ENCODE measurements at places on chromosomes 3 and 15. TPM values are rescaled to one million over a fixed set of nuclear protein-coding genes. Genes with fewer than 3 reads are reported as not detected.

Gene ZDHHC19
- total RNA-seq = not detected

Gene PP2D1
- not detected for total RNA-seq

Gene NCEH1
- 5.7 TPM for total RNA-seq

- no peak for DNase-seq
Measured at GRCh38 chr15:77671362-77672056, 38.8 kb upstream of the LINGO1 start.

GRCh38 chr3:121958801-121959200, 63.2 kb downstream of the ILDR1 start:
- no peak for DNase-seq

- DNase-seq = peak; percentile 67
Measured at GRCh38 chr3:131038326-131038725, 11.6 kb downstream of the NEK11 start.

- no peak for DNase-seq
Measured at GRCh38 chr15:38863381-38863780, 298.8 kb upstream of the RASGRP1 start.
